WTC11 (cell line): ENCODE measurements at places on chromosomes 7 and 10.

- no peak overlapping the region for H3K4me3 ChIP-seq
- H3K36me3 ChIP-seq = peaks cover 4% of the 10 kb centered on the region; the same call in 1 of the 2 replicates
- H3K4me1 ChIP-seq = no peaks in the 10 kb centered on the region
- no peak for DNase-seq
- H3K27me3 ChIP-seq = no peaks in the 10 kb centered on the region; the same call in 1 of the 2 replicates
These were observed 13.8 kb upstream of the MPP7 start for GRCh38 chr10:28316696-28317095.

- no peaks in the 10 kb centered on the region for H3K36me3 ChIP-seq
- H3K27ac ChIP-seq = no peak overlapping the region
- no peak for DNase-seq
- no peak overlapping the region for H3K4me3 ChIP-seq
- peaks cover 21% of the 10 kb centered on the region for H3K4me1 ChIP-seq
- peaks cover 47% of the 10 kb centered on the region for H3K27me3 ChIP-seq
These were observed 18.9 kb downstream of the NKX2-3 start for GRCh38 chr10:99551616-99552015.

- no peaks in the 10 kb centered on the region for H3K36me3 ChIP-seq
- no peak for DNase-seq
- H3K27me3 ChIP-seq = peaks cover 20% of the 10 kb centered on the region
- H3K4me3 ChIP-seq = no peak overlapping the region
- H3K4me1 ChIP-seq = 0 out of 2 replicates have a peak, but pooled peaks cover 4% of the 10 kb centered on the region
These were observed 6.2 kb upstream of the PSTK start for GRCh38 chr10:122974023-122974422.

DNA sequence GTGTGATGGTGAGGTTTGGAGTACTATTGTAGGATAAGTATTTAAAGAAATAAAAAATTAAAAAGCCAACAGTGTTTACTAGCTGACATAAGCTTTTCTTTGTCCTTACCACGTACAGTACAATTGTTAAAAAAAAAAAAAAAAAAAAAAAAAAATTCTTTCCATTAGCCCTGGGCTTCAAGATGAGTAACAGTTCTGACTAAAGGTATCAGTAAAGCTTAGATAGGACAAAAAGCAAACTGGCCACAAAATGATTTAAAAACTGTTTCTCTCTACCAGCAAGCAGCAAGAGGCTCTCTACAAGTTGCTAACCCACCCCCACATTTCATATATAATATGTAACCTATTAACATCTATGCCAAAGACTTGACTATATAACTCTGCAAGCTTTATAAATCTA lies 17.5 kb downstream of the HYCC1 start:
- peaks cover 68% of the 10 kb centered on the region for H3K4me1 ChIP-seq
- no peaks in the 10 kb centered on the region for H3K36me3 ChIP-seq
- no peak for DNase-seq
- H3K4me3 ChIP-seq = no peak overlapping the region

DNA sequence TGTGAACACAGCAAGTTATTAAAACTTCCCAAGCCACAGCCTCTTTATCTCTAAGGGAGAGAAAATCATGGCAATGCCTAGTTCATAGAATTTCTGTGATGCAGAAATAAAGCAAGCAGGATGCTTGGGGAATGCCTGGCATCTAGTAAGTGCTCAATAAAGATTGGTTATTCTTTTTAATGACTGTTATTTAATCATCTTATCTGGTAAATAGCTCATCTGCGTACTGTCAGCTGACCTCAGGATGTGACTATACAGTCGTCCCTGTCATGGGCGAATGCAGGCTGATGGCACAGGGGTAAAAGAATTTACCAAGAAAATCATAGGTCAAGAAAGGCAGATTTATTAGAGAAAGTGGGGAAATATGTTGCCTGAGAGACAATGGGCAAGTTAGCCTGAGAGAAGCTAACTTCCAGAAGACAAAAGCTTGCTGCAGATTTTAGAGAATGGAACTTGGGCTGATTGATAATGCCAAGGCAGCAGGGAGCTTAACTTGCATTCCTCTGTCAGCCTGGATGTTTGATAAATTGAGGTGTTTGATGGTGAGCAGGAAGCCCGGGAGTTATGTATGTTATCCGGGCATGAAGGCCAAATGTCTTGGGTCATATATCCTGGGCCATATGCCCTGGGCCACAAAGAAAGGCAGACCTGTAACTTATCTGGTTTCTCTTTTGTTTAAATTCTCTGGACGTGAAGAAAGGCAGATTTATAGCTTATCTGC lies 126.0 kb downstream of the KCNMA1 start:
- no peaks in the 10 kb centered on the region for H3K36me3 ChIP-seq
- H3K27me3 ChIP-seq = no peaks in the 10 kb centered on the region
- no peak overlapping the region for H3K4me3 ChIP-seq
- DNase-seq = no peak
- H3K4me1 ChIP-seq = peaks cover 31% of the 10 kb centered on the region

DNA sequence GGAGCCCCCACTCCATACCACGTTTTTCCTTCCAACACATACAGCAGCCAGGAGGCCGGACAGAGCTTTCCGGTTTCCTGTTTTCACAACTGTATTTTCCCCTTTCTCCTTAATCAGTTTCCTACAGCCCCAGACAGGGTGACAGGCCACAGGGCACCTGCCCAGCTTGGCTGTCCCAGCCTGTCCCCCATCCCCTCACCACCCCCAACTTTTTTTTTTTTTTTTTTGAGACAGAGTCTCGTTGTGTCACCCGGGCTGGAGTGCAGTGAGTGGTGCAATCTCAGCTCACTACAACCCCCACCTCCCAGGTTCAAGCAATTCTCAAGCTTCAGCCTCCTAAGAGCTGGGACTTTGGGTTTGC lies 10.3 kb upstream of the HSPB1 start:
- no peak overlapping the region for H3K27ac ChIP-seq
- H3K4me1 ChIP-seq = peaks cover 39% of the 10 kb centered on the region
- no peaks in the 10 kb centered on the region for H3K36me3 ChIP-seq
- no peak for DNase-seq
- peaks cover 3% of the 10 kb centered on the region for H3K27me3 ChIP-seq
- H3K4me3 ChIP-seq = no peak overlapping the region

DNA sequence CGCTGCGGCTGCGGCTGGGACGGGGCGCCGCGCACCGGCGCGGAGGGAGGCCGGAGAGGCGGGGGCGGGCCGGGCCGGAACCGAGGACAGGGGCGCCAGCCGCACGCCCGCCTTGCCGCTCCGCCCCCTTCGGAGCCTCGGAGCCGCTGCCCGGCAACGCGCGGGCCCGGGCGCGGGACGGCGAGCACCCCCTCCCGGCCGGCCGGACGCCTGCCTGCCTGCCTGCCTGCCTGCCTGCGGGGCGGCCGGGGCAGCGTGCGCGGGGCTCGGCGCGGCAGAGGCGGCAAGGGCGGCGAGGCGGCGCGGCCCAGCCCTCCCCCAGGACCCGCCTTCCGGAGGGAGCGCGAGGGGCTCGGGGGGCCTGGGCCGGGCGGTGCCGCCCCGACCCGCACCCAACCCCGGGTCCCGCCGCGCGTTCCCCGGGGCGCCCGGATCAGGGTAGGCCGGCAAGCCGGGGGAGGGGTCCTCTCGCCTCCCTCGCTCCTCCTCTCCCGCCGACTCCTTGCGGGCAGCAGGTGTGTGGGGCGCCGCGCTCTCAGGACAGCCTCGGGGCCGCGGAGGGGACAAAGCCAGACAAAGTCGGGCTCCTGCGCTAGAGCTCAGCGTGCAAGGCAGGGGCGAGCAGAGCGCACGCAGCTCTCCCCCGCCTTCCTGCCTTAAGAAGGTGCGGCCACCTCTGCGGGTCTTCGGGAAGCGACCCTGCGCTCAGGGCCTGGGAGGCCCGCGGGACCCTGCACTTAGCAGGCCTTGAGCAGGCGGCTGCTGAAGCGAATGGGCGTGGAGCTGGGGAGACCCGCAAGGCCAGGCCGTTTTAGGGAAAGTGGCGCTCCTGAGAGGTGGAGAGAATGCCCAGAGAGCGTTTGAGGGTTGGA lies at the start of gene KIAA1549:
Gene KIAA1549, minus strand, starts transcription at position 58 of the 872 bp plus-strand sequence. CDS start 120 bp downstream, outside the sequence.
- peak within 1 kb of the TSS; percentile 52; the same call in 1 of the 2 replicates for H3K27ac ChIP-seq
- peak within 1 kb of the TSS; percentile 83 for H3K4me3 ChIP-seq
- no peaks in the 10 kb centered on the region for H3K36me3 ChIP-seq
- H3K27me3 ChIP-seq = peaks cover 28% of the 10 kb centered on the region
- peaks cover 39% of the 10 kb centered on the region for H3K4me1 ChIP-seq
- peak; percentile 74 for DNase-seq

GRCh38 chr7:45525057-45525456 lies 49.1 kb upstream of the ADCY1 start:
- no peaks in the 10 kb centered on the region for H3K36me3 ChIP-seq
- no peak for DNase-seq
- no peaks in the 10 kb centered on the region for H3K27me3 ChIP-seq
